ENCODE measurements at places on chromosomes 6 and 20.
A peak's percentile ranks its signal among the peaks of the same experiment; 100 is the strongest.

GRCh38 chr20:40477805-40478204 lies 211.2 kb downstream of the MAFB start:
- no peak for DNase-seq

DNA sequence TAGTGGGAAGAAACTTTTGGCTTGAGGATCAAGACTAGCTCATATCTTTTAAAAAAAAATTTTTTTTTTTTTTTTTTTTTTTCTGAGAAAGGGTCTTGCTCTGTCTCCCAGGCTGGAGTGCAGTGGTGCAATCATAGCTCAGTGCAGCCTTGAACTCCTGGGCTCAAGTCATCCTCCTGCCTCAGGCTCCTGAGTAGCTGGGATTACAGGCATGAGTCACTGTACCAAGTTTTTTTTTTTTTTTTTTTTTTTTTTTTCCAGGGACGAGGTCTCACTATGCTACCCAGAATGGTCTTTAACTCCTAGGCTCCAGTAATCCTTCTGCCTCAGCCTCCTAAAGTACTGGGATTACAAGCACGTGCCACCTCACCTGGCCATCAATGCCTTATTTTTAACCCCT lies 27.9 kb downstream of the GCLC start:
- DNase-seq, result no peak

- DNase-seq, result no peak
Observed at GRCh38 chr6:136736281-136736960, 55.9 kb downstream of the MAP3K5 start.

DNA sequence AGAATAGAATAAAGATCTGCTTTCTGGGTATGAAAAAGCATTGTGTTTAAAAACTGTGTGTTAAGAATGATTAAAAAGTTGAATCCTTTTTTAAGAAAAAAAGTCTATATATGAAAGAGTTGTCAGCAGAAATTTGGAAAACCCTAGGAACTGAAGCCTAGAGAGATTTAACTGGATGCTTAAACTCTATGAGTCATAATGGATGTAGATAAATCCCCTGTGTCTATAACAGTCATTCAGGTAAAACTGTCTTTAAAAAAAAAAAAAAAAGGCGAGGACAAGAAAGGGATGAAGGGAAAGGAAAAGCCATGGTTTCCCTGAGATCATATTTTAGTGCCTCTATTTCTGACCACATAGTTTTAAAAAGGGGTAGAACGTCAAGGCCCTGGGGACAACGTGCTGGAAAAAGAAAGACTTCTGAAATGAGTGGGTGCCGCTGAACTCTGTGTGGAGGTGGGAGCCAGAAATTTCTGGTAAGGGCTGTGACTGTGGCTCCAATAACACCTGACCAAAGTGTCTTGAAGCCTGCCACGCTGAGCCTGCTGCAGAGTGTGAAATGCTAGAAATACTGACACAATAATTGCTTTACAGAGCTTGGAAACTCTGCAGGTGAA lies 302.6 kb upstream of the ARID1B start:
- DNase-seq, result peak; percentile 1

- no peak for DNase-seq
Observed at GRCh38 chr6:43220439-43220951, 8.8 kb downstream of the DNPH1 start.

DNA sequence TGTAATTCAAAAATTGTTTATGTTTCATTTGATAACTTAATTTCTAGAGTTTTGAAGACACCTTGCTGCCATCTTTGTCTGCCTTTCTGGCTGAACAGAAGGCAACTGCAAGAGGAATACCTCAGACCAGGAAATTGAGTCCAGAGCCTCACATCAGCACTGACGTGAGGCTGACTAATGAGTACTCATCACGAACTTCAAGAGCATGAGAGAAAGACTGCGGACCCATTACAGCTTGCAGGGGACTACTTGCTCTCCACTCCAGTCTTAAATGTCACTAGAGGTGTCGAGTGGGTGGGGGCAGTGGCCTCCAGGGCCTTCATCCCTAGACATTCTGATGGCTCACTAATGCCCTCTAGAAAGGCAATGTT lies 109.5 kb upstream of the SSTR4 start:
- DNase-seq, result no peak

DNA sequence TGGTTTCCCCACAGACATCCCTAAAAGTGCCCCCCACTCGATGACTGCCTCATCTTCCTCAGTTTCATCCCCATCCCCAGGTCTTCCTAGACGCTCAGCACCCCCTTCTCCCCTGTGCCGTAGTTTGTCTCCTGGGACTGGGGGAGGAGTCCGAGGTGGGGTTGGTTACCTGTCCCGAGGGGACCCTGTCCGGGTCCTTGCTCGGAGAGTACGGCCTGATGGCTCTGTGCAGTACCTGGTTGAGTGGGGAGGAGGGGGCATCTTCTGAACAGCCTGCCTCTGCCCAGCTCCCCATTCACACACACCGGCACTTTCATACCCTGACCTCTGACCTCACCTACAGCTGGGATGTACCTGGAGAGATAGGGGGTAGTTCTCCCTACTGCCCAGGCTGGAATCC lies 2.1 kb downstream of the CUTA start:
- DNase-seq, result no peak

DNA sequence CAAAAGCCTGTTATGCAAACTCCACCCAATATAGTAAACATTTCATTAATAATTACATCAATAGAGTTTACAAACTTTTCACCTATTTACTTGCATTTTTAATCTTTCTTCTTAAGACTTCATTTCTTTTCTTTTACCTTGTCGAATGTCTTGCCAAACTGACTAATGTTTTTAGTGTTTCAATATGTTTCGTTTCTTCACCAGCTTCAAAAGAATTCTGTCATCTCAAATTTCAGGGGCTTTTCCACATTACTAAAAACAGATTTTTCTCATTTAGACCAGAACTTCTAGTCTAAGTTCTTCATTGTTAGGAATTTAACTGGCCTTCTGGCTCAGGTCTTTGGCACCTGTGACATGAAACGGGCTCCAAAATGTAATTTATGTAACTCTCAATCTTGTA lies 196.5 kb downstream of the ARHGAP18 start:
- no peak for DNase-seq

GRCh38 chr20:62466072-62466760 lies 9.6 kb downstream of the GATA5 start:
- no peak for DNase-seq

DNA sequence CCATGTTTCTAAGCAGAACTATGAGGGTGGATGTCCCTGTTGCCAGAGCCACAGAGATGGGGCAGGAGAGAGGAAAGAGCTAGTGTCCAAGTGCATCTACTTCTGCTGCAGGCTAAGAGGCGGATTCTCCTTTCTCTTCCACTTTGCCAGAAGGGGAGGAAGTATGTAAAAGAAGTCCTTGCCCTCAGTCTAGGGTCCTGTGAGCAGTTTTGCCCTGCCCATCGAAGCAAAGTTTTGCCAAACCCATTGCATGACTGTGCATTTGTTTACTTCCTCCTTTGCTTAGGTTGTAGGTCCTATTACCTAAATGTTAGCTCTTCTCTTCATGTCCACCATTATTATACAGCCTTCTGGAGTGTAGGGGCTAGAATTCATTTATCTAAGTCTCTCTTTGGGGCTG lies 106.2 kb upstream of the ARMC2 start:
- no peak for DNase-seq

GRCh38 chr20:46307139-46307998 lies 929 bp downstream of the CDH22 start:
- no peak for DNase-seq

- DNase-seq, result no peak
Observed at GRCh38 chr6:164035900-164036485, 621.5 kb downstream of the QKI start.

DNA sequence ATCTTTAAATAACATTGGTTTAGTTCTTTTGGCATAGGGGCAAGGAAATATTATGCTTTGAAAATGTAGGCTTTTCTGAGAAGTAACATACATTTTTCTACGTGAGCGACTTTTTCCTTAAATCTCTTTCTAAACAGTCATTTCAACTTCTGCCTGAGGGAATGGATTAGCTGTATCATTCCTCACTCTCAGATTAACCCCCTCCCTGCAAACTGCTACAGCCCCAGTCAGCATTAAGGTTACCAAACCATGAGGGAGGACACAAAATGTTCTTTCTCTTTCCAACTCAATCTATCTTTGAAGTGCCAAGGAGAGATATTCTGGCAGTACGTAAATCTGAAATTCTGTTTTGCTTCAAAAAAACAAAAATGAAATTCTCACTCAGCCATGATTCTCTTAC lies 231.3 kb upstream of the FLRT3 start:
- DNase-seq, result no peak

DNA sequence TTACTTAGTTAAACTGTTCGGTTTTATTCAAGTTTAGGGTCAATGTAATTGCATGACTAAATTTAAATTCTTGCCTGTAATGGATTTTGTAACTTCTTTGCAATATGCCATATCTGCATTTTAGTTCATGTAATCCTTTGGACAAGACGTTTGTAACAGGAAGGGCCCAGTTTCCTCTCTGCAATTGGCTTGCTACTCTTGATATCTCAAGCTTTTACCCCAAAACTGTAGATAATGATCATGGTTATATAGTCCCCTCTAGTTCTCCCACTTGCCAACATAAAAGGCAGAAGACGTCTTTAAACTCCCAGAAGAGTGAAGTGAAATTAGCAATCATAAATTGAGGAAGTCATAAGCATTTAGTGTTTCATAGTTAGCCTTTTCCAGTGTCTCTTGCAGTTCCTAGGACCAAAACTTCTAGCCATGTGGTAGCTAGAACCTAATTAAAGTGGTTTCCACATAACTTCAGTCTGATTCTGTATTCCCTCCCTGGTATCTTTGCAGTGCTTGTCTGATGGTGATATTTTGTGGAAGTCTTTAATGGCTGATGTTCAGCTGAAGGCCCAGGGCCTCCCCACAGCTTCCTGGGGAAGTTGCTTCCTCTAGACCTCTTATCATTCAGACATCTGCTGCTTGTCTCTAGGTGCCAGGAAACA lies 117.8 kb upstream of the SUPT3H start:
- DNase-seq, result no peak

- DNase-seq, result no peak
Observed at GRCh38 chr20:13290724-13291123, 69.7 kb downstream of the ISM1 start.

DNA sequence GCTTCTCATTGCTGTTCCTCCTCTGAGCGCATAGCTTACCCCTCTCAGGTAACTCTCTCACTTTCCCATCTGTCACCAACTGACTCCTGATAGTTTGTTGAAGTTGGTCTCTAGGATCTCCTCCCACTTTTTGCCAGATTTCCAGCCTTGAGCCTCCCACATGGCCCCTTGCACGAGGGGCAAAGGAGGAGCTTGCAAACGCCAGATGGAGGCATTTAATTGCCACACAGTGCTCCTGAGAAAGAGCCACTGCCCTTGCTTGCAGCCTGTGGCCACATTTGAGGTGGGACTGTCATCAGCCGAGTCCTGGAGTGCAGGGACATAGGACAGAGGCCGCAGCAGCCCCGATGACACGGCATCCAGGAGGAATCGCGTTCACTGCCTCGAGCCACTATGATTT lies 348.7 kb downstream of the SMOC2 start:
- DNase-seq, result no peak

DNA sequence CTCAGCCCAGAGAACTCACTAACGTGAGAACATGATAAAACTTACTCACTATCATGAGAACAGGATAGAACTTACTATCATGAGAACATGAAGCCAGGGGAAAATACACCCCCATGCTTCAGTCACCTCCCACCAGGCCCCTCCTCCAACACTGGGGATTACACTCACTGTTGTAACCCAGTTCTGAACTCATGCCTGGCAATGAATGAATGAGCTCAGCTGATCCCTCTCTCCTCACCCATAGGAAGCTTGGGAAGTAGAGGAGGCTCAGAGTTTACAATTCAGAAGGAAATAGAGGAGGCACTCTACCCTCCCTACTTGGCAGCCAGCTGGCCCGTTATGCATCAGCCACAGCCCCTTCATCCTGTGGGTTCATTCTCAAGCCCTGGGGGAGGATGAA lies 102.5 kb downstream of the EYA2 start:
- DNase-seq, result no peak

DNA sequence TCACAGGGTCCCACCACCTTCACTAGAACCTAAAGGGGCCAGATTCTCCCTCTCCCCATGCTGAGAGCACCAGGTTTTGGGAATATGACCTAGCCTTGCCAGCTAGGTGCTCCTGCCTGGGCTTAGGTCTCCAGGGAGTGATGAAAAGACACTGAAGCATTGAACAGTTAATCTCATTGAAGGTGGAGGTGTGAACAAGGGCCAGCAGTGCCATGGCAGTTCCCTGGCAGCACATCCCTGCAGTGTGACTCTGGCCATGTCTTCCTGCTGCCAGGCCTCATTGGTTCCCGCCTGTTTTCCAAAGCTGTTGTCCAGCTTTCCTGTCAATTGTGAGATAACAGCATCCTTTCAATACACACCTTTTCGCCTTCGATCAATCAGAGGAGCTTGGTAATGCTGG lies 10.9 kb downstream of the PPIL6 start:
- no peak for DNase-seq

- DNase-seq, result no peak
Observed at GRCh38 chr20:10249048-10249770, 30.6 kb downstream of the SNAP25 start.

DNA sequence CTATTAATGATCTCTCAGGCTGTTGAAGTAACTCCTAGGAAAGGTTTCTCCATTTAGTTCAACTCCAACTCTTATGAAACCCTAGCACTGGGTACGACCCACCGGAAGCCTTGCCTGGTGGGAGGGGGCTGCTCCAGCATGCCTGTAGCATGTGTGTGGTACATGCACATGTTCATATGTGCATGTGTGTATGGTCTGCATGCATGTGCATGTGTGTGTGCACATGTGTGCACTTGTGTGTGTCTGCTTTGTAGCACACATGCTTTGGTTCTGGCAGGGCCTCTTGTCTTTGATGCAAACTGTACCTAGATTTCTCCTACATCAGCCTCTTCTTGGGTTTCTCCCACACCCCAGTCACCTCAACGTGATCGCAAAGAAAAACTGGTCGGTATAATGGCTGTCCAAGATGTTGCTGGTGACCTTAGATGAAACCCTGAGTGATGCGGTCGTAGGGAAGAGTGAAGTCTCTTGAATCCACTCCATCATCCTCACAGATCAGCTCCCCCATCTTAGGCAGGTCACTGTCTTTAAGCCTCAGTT lies 193.5 kb downstream of the MYLK4 start:
- no peak for DNase-seq

- DNase-seq, result no peak
Observed at GRCh38 chr20:51160821-51161220, 137.9 kb upstream of the KCNG1 start.

DNA sequence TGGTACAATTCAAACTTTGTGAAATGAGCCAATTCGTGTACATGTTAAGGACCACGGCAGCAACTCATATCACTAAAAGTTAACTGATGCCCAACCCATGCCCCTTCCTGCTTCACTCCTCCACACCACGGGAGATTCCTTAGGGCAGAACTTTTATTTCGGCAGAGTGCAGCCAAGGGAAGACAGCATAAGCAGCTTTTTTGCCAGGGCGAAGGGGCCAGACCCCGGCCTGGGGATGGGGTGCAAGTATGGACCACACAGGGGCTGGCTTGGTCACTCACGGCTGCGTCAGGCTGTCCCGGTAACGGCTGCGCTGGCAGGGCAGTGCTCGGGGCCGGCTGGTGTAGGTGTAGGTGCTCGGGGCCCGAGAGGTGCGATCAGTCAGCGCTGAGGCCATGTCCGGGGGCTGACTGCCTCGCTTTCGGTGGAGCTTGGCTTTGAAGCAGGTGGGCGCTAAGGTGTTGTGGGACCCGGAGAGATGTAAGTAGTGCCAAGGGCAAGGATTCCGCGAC lies 792 bp downstream of the RSPH3 start:
- DNase-seq, result no peak

GRCh38 chr20:17664025-17664633 lies 17.9 kb downstream of the RRBP1 start:
- DNase-seq, result no peak

Data from caudate nucleus (tissue), 63 donors.